ENCODE measurements at places on chromosomes 13 and 19.

DNA sequence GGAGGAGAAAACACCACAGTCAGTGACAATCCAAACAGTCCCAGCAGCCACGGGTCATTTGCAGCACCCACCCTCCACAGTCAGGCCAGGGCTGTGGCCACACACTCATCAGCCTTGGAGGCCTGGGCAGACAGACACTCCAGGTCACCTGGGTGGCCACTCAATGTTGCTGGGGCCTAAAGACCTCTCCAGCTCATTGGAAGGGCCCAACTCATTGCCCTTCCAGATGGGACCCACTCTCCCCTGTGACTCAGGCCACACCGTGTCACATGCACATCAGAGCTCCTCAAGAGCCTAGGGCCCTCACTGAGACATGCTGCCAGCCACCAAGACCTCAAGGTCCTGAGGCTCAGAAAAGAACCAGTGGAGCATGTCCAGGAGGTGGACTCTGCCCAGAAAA is 22.4 kb downstream of the TUBA3C start:
- DNase-seq, result no peak

DNA sequence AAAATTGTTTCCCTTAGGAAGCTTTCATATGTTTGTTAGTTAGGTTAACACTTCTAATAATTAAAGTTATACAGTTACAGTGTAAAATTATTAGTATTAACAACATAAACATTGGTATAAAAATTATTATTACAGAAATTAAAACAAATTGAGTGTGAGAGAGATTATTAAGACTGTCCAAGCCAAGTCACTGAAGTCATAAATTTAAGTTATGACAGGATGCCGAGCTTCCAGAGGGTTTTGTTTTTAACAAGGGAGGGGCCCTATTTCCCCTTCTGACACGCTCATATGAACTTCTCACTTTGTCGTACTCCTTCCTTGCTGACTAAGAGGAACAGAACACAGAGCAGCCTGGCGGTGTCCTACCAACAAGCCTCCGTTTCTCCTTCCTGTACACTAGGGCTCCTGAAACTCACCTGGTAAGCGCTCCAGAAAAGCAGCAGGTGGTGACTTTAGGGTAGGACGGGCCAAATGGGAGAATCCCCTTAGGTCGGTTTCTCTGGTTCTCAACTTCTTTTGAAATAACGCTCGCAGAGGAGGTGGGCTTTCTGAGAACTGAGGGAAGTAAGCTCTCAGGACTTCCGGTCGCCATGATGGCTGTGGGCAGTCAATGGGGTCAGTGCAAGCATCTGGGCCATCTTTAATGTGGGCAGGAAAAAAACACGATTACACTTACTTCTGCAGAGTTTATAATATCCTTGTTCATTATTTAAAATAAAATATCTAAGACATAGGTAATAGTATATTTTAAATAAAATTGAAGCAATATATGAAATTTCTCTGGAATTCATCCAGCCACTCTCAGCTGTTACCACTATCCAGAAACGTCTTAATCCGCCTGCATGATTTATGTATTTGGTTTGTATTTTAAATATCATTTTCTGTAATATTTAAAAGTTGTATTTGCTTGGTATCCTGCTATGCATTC is at the start of gene CARD8:
CARD8 (minus strand) TSS at position 537 of the 928 bp plus-strand sequence. CDS start 14,892 bp downstream, outside the sequence.
- DNase-seq, result peak; percentile 74

DNA sequence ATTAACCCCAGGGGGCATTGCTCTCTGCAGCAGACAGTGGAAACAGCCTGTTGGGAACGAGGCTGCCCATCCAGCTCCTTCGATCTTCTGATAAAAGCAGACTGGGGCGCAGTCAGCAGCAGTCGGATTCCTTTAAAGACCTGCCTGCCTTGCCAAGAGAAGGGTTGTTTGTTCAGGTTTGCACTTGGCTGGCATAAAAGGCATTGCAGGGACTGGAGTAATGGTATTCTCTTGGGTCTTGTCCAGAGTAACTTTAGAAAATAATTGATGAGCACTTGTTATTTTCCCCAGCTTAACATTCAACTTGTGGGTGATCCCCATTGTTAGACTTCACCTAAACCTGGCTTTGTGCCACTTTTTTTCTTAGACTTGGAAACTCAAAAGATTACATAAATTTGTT is 67.3 kb upstream of the SLC10A2 start:
- no peak for DNase-seq

- no peak for DNase-seq
These were observed 261.7 kb downstream of the MTUS2 start for GRCh38 chr13:29081697-29082440.

GRCh38 chr19:3585301-3586126 is at the start of gene GIPC3:
GIPC3 (plus strand) TSS chr19:3585478; CDS start chr19:3585598, 120 bp downstream.
- DNase-seq, result no peak

GRCh38 chr19:2678044-2678671 is 24.3 kb downstream of the GNG7 start:
- no peak for DNase-seq

- DNase-seq, result peak; percentile 7
These were observed 354.1 kb downstream of the RFC3 start for GRCh38 chr13:34172048-34172447.

Measured in NCI-H226 (cell line).